ENCODE measurements at places on chromosomes 16 and 17. TPM values are rescaled to one million over a fixed set of nuclear protein-coding genes. Genes with fewer than 3 reads are reported as not detected.
A peak's percentile ranks its signal among the peaks of the same experiment; 100 is the strongest.

MRPL12 gene
- total RNA-seq, result 88.4 TPM

CHCT1 gene
- total RNA-seq, result not detected

- peak; percentile 57 for DNase-seq
These were observed 36.4 kb upstream of the MED13 start for GRCh38 chr17:62101515-62101914.

TANC2 gene
- 1.4 TPM for total RNA-seq

DNA sequence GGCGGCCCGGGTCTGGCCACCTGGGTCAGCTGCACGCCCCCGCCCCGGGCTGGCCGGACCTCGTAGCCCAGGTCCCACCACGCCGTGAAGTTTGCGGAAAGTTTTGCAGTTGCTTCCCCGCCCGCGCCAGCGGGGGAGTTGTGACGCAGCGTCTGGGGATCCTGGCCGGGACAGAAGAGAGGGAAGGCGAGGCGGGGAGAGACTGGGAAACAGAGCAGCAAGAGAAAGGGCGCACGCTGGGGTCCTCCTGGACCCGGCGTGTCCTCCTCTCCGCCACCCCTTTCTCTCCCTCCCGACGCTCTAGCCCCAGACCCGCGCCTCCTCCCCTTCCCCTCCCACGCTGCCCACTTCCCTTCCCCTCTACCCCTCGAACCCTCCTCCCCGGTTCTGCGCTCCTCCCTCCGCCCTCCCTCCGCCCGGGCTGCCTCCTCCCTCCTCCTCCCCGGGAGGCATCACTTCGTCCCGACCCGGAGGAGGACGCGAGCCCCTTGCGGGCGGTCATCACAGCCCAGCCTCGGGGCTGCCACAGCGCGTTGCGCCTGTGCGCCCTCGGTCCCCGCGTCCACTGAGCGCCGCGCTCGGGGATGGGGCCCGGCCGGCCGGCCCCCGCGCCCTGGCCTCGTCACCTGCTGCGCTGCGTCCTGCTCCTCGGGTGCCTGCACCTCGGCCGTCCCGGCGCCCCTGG is at the start of gene MRC2:
MRC2 (plus strand) TSS at position 452 of the 685 bp plus-strand sequence; CDS start at position 585, 133 bp downstream.
- no peak for DNase-seq

DNA sequence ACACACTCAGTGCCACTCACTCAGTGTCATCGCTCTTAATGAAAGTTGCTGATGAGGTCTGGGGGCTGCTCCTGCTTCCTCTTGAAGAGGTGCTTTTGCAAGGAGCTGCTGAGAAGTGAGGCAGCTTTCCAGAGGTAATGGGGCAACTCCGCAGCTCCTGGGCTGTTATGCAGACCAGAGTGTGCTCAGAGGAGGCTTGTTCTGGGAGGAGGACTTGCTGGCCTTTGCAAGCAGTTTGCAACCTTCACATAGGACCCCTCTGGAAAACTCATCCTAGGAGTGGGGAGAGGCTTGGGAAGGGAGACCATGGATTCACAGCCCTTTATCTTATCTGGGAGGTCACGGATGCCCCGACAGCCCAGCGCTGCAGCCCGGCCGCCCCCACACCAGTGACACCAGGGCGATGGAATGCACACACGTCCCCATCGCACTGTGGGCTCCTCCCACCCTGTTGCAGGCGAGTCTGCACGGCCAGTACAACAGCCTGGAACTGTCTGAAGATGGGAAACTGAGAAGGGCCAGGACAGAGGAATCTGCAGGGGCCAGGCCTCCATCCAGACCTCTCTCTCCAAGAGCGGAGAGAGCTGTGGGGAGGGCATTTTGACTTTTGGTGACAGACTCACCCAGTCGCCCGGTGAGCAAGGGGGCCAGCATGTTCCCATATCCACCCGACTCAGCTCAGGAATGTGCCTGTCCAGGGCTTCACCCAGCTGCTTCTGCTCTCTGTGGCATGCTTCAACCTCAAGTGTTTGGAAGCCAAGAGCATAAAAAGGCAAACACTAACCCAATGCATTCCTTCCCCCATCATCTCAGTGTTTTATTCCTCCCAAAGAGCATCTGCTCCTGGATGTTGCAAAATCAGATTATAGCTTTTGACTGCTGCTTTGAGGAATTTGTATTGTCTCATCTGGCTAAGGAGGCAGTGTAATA is 78.6 kb upstream of the ZNF469 start:
- DNase-seq, result no peak

DNA sequence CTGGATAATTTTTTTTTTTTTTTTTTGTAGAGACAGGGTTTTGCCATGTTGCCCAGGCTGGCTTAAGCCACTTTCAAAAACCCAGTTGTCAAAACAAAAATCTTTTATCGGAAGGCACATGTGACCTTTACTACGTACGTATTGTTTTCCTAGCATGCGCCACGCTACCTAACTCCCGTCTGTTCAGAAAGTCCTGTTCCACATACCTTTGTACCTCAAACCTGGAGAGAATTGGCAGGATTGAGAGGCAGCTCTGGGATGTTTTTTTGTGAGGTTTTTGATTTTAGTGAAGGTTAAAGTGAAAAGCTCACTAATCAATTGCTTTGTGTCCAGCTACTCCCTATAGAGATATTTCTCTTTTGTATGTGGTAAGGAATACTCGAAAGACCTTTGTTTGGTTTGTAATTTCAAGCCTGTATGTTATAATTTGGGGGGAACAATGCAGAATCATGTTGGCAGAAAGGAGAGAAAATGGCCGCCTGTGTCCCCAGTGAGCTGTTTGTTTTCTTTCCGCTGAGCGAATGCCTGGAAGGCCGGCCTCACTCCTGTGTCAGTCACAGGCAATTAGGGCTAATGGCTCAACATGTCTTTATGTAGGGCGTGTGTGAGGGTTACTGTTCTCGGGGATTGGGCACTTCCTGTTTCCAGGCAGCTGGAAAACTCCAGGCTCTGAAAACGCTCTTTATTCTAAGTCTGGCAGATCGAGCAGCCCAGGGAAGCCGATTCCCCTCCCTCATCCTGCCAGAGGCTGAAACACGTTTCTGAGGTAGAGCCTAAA is 60.8 kb upstream of the CLEC18A start:
- DNase-seq, result no peak

DNA sequence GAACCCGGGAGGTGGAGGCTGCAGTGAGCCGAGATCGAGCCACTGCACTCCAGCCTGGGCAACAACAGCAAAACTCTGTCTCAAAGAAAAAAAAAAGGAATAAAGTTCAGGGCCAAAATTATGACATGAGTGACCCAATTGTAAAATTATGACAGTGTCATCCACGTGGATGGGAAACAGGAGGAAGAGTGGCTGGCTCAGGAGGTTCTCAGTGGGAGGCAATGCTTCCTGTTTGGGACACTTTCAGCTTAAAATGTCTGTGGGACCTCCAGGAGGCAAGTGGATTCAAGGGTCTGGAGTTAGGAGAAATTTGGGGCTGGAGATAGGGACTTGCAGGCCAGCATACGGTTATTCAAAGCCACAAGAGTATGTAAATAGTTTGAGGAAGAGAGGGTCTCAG is 8.0 kb upstream of the STX4 start:
- DNase-seq, result no peak

WWP2 gene
- 40.1 TPM for total RNA-seq

DNA sequence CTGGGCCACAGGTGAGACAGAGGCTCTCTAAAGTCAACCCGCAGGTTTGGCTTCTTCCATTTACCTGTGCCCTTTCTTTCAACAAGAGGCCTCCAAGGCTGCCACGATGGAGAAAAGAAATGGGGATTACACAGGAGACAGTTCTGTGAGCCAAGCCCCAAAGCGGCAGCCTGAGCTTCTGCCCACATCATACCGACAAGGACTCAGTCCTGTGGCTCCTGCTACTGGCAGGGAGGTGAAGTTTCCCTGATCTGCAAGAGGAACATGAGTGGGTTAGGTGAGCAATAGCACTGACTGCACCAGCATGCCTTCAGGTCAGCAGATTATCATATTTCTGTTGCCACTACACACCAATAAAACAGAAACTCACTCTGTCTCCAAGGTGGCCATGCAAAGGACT is 800.0 kb downstream of the KCNJ18 start:
- DNase-seq, result no peak

GRCh38 chr17:40086150-40087044 is 14.0 kb downstream of the NR1D1 start:
- peak; percentile 62 for DNase-seq

GRCh38 chr16:77169650-77170236 is 21.2 kb upstream of the MON1B start:
- DNase-seq, result peak; percentile 55

RAB26 gene
- 13.4 TPM for total RNA-seq

GRCh38 chr16:84380405-84380804 is 12.1 kb downstream of the ATP2C2 start:
- DNase-seq, result no peak

DNA sequence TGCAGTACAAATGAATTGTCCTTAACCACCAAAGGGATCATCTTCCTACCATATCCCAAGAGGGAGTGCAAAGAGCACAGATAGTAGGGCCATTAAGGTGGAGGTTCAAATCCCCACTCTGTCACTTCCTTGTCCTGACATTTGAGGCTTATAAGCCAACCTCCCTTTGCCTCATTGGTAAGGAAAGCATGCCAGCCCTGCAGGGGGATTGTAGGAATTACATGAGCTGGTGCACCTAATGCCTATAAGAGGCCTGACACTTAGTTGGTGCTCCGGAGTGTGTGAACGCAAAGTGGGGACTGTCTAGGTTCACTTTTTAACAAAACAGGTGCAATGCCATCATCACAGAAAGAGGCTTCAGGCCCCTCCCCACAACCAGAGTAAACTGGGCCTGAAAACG is 374.4 kb downstream of the SNX29 start:
- peak; percentile 4 for DNase-seq

DNA sequence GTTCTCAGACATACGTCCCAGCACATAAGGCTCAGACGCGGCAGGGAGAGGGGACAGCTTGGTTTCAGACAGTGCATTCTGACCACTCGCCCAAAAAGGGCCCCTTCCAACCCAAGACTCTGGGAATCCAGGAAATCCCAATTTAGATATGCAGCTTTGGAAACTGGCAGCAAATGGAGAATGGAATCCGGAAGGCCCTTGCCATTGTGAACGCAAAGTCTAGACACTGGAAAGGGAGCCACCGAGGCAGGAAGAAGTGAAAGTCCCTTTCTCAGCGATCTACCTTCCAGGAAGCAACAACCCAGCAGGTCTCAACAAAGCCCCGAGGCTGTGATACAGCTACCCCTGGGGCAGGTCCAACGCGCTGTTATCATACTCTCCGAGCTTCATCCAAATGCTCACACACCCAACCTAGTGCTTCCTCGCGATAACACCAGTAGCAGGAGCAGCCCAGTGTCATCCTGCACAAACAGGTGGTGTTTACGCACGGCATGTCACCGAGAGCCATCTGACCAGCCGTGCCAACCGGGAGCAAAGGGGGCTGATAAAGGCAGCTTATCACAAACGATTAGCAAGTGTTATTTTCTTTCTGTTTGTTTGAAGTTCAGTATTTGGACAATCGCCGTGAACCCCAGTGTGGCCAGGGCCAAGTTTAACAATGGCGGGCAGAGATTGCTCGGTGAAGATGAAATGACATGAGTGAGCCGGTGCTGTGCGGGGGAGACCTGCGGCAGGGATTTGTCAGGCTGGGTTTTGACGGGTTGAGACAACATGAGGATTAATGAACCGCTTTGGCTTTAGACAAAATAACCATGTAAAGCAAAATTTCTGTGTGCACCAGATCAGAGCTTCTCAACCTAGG is 240.6 kb downstream of the FOXL1 start:
- no peak for DNase-seq

MT1G gene
- total RNA-seq, result 1.5 TPM

DNA sequence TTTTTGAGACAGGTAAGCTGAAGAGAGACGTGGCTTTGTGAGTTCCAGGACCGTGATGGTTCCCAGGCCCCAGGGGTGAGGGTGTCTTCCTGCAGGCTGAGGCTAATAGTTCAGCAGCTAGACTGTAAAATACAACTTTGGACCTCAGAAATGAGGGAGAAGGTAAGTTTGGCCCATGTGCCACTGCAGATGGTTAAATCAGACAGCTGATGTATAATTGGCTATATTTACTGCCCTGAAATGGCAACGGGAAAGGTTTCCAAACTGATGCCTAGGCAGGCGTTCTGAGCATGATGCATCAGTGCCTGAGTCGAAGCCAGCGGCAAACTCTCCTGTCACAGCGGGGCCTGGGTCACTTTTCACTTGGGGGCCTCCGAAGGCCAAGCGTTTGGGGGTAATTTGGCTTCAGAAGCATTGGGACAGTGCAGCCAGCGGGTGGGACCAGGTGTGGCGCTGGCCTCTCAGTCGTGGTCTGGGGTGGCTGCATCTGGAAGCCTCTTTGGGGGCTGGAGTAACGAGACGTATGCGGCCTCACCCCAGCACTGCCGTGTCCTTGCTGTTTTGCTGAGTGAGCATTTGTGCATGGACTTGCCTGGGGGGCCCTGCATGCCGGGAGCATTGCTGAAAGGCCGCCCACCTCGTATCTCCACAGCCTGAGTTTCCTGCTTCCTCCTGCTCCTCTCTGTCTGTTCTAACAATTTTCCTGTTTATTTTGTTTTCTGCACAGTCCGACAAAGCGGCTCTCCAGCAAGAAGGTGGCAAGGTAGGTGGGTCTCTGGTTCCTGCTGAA is 31.2 kb upstream of the CAPN15 start:
- no peak for DNase-seq

- DNase-seq, result peak; percentile 51
These were observed 15.5 kb upstream of the TIMP2 start for GRCh38 chr17:78940708-78941107.

DNA sequence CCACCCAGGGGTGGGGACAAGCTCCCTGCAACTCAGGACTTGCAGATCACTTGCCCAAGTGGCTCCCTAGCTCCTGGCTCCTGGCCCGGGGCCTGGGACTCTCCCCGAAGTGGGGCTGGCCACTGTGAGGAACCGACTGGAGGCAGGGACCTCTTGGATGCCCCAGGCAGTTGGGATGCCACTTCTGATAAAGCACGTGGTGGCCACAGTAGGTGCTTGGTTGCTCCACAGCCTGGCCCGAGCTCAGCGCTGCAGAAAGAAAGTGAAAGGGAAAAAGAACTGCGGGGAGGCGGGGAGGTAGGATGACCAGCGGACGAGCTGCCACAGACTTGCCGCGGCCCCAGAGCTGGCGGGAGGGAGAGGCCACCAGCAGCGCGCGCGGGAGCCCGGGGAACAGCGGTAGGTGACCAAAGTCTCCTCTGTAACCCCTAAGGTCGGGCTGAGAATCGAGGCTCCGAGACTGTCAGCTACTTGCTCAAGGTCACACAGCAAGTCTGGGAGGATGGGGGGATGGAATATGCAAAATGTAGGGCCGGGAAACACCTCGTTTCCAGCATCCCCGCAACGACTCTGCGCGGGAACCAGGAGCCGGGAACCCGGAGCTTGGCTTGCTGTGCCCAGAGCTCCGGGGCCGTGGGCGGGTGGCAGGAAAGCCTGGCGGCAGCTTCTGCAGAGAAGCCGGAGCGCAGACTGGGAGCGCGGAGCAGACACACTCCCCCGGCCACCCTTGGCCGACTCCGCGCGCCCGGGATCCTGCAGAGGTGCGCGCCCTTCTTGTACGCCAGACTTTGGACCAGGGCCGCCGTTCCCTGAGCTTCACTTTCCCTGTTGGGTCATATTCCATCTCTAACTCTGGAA is 1.9 kb downstream of the CIITA start:
- no peak for DNase-seq

All from HT-29 (cell line).